IMR-90 (cell line): ENCODE measurements at places on chromosomes 1 and 21. TPM values are rescaled to one million over a fixed set of nuclear protein-coding genes. Genes with fewer than 3 reads are reported as not detected.

DNA sequence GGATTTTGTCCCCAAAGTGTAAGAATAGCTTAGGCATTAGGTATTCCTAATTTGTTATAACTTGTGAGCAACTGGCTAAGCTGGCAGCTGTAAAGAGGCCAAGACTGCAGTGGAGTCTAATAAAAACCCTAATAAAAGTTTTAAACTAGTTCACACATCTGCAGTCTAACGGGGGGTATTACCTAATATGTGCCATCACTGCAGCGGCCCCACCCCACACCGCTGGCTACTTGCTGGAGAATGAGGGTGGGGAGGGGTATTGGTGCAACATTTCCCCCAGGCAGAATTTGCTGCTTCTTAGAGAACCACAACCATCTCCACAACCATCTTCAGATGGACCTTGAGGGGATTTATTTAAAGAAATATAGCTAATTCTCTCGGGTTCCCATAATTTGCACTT is 135.0 kb downstream of the ZC3H11B start:
- H3K27ac ChIP-seq = no peak overlapping the region
- H3K4me1 ChIP-seq = no peaks in the 10 kb centered on the region
- H3K27me3 ChIP-seq = no peaks in the 10 kb centered on the region

DNA sequence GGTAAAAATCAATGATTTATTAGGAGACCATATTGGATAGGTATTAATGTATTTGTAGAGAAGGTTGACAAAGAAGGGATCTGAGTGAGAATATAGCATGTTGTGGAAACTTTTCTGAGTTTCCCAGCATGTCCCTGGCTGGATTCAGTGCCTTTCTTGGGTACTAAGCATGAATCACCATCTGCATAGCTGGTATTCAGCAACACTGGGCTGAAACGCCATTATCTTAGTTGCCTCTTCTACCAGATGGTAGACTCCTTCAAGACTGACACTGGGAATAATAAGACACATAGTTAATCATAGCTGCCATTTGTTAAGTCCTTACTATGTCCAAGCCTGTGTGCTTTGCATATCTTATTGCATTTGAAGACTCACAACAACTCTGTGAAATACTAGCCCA is 45.5 kb downstream of the ATP5PF start:
- no peaks in the 10 kb centered on the region for H3K36me3 ChIP-seq
- H3K4me3 ChIP-seq = no peak overlapping the region
- H3K27ac ChIP-seq = no peak overlapping the region
- peak; percentile 32 for DNase-seq
- peaks cover 2% of the 10 kb centered on the region; the same call in 1 of the 2 replicates for H3K4me1 ChIP-seq

DNA sequence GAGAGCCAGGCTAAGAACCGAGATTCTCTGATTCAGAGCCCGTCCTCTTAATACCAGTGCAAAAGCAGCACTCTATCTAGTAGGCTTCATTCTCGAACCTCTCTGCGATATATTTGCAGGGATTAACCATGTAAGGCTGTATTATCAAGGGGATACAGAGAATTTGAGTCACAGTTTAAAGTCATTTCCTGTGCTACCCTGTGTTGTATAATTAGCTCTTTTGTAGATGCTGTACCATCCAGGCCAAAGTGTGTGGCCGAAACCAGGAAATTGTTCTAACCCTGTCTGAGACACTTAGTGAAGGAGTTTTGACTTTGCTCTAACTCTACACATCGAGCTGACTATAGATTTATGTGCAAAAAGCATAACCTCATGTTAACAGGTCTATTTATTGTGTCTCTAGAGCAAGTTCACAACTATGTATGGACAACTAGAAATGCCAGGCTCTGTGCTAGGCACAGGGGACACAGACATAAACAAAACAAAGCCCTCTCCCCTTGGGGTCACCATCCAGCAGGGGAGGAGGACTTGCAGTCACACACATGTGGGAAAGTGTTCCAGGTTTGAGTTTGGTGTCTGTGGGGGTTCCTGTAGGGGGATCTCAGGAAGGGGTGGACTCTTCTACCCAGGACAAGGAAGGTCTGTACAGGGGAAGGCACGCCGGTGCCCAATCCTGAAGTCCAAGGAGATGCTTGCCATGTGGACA is 182.2 kb downstream of the DHRS3 start:
- H3K4me1 ChIP-seq = peaks cover 25% of the 10 kb centered on the region
- peak; percentile 43 for DNase-seq
- no peaks in the 10 kb centered on the region for H3K27me3 ChIP-seq

GRCh38 chr1:203681739-203682138 is 55.1 kb downstream of the ATP2B4 start:
- no peak overlapping the region for H3K27ac ChIP-seq
- H3K27me3 ChIP-seq = no peaks in the 10 kb centered on the region
- H3K4me1 ChIP-seq = peaks cover 6% of the 10 kb centered on the region
- H3K36me3 ChIP-seq = peaks cover 18% of the 10 kb centered on the region
- no peak overlapping the region for H3K4me3 ChIP-seq

- H3K4me3 ChIP-seq = no peak overlapping the region
- DNase-seq = no peak
- no peak overlapping the region for H3K27ac ChIP-seq
- H3K4me1 ChIP-seq = no peaks in the 10 kb centered on the region
Observed at GRCh38 chr1:225191199-225191753, 236.6 kb downstream of the LBR start.

DNA sequence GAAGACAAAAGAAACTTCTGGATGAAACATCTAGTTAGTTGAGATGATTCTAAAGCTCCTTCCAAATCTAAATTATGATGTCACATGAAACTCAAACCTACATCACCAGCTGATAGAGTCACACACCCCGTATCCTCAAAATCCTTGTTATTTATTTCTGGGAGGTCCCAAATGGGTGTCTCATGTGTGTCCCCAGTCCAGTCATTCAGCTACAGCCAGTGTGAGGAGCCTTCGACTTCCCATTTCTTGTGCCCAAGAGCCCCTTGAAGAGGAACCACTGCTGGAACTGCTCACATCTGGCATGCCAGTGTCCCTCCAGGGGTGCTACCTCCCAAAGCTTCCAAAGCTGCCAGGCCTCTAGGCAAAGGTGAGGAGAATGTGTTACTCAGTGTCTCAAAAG is 32.5 kb upstream of the KCNA3 start:
- DNase-seq = no peak
- no peaks in the 10 kb centered on the region for H3K36me3 ChIP-seq
- H3K4me3 ChIP-seq = no peak overlapping the region

DNA sequence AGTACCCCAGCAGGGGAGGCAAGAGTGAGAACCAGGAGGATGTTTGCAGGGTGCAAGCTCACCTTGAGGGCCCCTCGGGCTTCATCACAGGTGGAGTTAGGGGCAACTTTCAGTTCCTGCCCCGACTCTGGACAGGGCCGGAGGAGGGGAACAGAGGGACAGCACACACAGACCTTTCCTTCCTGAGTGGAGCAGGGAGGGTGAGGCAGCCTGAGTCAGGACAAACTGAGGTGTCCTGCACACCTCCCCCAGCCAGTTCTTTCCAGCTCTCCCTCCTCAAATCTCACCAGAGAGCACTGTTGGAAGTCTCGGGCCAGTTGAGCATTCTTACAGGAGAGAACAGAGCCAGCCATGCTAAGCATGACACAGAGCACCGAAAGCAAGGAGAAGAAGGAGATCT is 1.5 kb downstream of the ENTREP3 start:
- H3K27me3 ChIP-seq = no peaks in the 10 kb centered on the region
- H3K36me3 ChIP-seq = peaks cover 15% of the 10 kb centered on the region
- peaks cover 17% of the 10 kb centered on the region for H3K4me1 ChIP-seq
- H3K4me3 ChIP-seq = peak overlapping the region; percentile 71
- peak overlapping the region; percentile 71; the same call in 1 of the 2 replicates for H3K27ac ChIP-seq

DNA sequence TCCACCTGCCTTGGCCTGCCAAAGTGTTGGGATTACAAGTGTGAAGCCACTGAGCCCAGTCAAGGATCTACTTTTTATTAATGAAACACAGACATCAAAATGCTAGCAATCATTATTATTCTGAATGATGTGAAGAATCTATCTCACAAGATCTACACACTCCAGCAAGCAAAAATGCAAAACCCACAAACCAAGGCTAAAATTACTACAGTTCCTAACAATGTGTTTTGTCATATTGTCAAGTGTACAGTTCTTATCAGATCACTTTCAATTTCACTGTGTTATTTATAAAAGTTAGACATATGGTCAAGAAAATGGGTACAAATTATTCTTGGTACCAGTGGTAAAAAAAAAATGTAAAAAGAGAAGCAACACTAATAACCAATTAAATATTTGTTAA is 61.3 kb upstream of the SDC3 start:
- peaks cover 29% of the 10 kb centered on the region for H3K36me3 ChIP-seq
- peaks cover 17% of the 10 kb centered on the region for H3K4me1 ChIP-seq
- no peak overlapping the region for H3K27ac ChIP-seq
- DNase-seq = no peak
- no peak overlapping the region for H3K4me3 ChIP-seq

DNA sequence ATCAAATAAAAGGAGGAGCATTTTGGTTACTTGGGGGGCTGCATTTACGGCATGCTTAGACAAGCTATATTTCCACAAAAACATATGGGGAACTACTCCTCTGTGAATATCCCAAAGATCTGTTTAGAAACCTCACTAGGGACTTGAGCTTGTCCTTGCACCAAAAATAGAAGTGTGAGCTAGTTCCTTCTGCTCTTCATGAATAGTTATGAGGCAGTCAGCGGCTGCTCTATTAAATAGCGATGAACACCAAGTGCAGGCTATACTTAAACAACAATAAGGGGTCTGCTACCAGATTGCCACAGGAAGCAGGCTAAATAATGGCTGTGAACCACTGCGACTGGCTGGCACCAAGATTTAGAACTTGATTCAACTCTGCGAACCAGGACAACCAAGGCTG is 190.1 kb downstream of the PCP4 start:
- DNase-seq = no peak
- H3K4me3 ChIP-seq = no peak overlapping the region
- no peak overlapping the region for H3K27ac ChIP-seq
- no peaks in the 10 kb centered on the region for H3K36me3 ChIP-seq
- no peaks in the 10 kb centered on the region for H3K4me1 ChIP-seq

- H3K27me3 ChIP-seq = no peaks in the 10 kb centered on the region
- DNase-seq = peak; percentile 45
- H3K27ac ChIP-seq = no peak overlapping the region
- H3K4me1 ChIP-seq = peaks cover 19% of the 10 kb centered on the region
- no peak overlapping the region for H3K4me3 ChIP-seq
Observed at GRCh38 chr1:58879464-58879863, 95.6 kb upstream of the JUN start.

DNA sequence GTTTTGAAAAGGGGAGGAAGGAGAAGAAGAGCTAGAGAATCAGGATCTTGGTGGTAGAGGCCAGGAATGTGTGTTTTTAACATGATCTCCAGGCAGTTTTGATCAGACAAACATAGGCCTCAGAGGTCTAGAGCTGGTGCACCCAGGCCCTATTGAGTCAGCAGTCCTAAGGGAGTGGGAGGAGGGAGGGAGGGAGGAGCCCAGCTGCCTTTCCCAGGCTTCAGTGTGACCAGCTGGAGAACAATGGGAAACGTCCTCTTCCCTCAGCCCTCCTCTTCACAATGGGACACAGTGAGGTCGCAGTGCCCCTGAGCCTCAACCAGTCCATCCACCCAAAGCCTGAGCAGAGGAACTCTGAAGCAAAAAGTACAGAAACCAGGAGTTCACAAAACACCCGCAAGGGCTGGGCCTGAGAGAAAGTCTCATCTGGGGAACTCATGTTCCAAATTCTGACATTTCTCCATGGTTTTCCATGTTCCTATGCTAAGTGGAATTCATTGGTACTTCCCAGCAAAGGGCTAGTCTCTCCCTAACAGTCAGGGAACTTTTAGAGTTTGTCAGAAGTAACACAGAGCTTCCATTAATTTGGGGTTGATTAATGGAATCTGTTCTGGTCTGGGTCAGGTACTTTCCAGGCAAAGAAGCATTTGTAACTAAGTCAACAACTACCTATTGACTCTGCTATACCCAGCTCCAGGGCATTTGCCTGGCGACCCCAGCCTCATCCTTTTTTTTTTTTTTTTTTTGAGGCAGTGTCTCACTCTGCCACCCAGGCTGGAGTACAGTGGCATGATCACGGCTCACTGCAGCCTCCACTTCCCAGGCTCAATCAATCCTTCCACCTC is 37.5 kb downstream of the ELAPOR1 start:
- H3K4me1 ChIP-seq = peaks cover 3% of the 10 kb centered on the region
- H3K4me3 ChIP-seq = no peak overlapping the region
- H3K27ac ChIP-seq = peak overlapping the region; percentile 81

- no peaks in the 10 kb centered on the region for H3K36me3 ChIP-seq
- no peak overlapping the region for H3K4me3 ChIP-seq
- H3K4me1 ChIP-seq = no peaks in the 10 kb centered on the region
- no peak overlapping the region for H3K27ac ChIP-seq
- no peak for DNase-seq
Observed at GRCh38 chr1:168926236-168926635, 180.3 kb upstream of the ATP1B1 start.

- no peak overlapping the region for H3K27ac ChIP-seq
- DNase-seq = peak; percentile 83
- peaks cover 13% of the 10 kb centered on the region for H3K4me1 ChIP-seq
- H3K4me3 ChIP-seq = no peak overlapping the region
Observed at GRCh38 chr1:201530741-201531531, 8.0 kb upstream of the NAV1 start.

- no peaks in the 10 kb centered on the region for H3K36me3 ChIP-seq
- no peak overlapping the region for H3K4me3 ChIP-seq
- H3K27ac ChIP-seq = no peak overlapping the region
- peak; percentile 20 for DNase-seq
Observed at GRCh38 chr1:1996207-1996651, 7.4 kb downstream of the CFAP74 start.

- H3K27ac ChIP-seq = no peak overlapping the region
- no peak for DNase-seq
- H3K27me3 ChIP-seq = peaks cover 5% of the 10 kb centered on the region
- H3K36me3 ChIP-seq = no peaks in the 10 kb centered on the region
- no peak overlapping the region for H3K4me3 ChIP-seq
- H3K4me1 ChIP-seq = no peaks in the 10 kb centered on the region
Observed at GRCh38 chr21:42682661-42683210, 29.3 kb downstream of the PDE9A start.

DNA sequence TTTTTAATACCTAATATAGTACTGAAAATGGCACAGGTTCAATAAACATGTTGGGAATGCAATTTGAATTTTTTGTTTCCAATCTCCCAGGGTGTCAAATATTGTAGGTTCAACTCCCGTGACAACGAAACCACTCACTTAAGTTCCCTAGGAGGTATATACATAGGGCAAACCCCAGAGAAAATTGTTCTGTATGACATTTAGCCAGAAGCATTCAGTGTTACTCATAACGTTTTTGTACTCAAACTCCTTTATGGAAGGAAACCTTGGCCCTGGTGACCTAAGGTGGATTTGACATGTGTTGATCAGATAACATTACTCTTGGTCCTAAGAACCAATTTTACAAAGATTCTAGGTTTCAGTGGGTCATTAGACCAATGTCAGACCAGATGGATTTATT is 110.6 kb downstream of the USP25 start:
- no peaks in the 10 kb centered on the region for H3K27me3 ChIP-seq
- no peak overlapping the region for H3K27ac ChIP-seq
- DNase-seq = no peak
- H3K36me3 ChIP-seq = 0 out of 2 replicates have a peak, but pooled peaks cover 2% of the 10 kb centered on the region
- peaks cover 2% of the 10 kb centered on the region for H3K4me1 ChIP-seq

GRCh38 chr21:32448803-32449594 is 36.5 kb downstream of the EVA1C start:
- no peak overlapping the region for H3K4me3 ChIP-seq
- H3K36me3 ChIP-seq = no peaks in the 10 kb centered on the region
- H3K27ac ChIP-seq = no peak overlapping the region

- peak; percentile 56 for DNase-seq
- peaks cover 9% of the 10 kb centered on the region for H3K4me1 ChIP-seq
- H3K4me3 ChIP-seq = peak overlapping the region; percentile 98
- no peaks in the 10 kb centered on the region for H3K27me3 ChIP-seq
Observed at GRCh38 chr1:153945795-153946621, 510 bp downstream of the DENND4B start.

HES2 gene
- polyA plus RNA-seq = not detected in 2 replicates

DTL gene
- 10.5 and 11.8 TPM in 2 replicates for polyA plus RNA-seq

CD55 gene
- polyA plus RNA-seq = 11.5 and 11.6 TPM in 2 replicates

ZNF684 gene
- polyA plus RNA-seq = 1.4 and 1.8 TPM in 2 replicates

CHODL gene
- polyA plus RNA-seq = not detected in 2 replicates

CDK18 gene
- 0.34 and 0.48 TPM in 2 replicates for polyA plus RNA-seq

TSPAN1 gene
- polyA plus RNA-seq = 0.82 and 0.89 TPM in 2 replicates
